ENCODE measurements at places on chromosomes 13 and 19.

- no peak for DNase-seq
Observed at GRCh38 chr19:35043906-35044305, 2.4 kb downstream of the HPN start.

GRCh38 chr19:42132030-42132628, at the start of gene POU2F2:
Gene POU2F2 (minus strand): TSS chr19:42132446. CDS start chr19:42132411, 35 bp downstream.
- DNase-seq = peak; percentile 88

- no peak for DNase-seq
Observed at GRCh38 chr19:13058951-13059660, 43.6 kb downstream of the LYL1 start.

- DNase-seq = no peak
Observed at GRCh38 chr19:36047835-36048234, 6.2 kb downstream of the THAP8 start.

DNA sequence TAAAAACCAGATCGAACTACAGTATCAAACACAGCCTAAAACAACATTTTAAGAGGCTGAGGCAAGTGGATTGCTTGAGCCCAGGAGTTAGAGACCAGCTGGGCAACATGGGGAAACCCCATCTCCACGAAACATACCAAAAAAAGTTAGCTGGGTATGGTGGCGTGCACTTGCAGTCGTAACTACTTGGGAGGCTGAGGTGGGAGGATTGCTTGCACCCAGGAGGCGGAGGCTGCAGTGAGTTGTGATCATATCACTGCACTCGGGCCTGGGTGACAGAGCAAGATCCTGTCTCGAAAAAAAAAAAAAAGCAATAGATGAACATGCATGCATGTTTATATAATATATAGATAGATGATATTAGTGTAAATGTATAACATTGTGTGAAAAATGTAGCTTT, 5.2 kb upstream of the MRPS31 start:
- DNase-seq = no peak

- no peak for DNase-seq
Observed at GRCh38 chr13:30581582-30581981, 36.1 kb upstream of the USPL1 start.

DNA sequence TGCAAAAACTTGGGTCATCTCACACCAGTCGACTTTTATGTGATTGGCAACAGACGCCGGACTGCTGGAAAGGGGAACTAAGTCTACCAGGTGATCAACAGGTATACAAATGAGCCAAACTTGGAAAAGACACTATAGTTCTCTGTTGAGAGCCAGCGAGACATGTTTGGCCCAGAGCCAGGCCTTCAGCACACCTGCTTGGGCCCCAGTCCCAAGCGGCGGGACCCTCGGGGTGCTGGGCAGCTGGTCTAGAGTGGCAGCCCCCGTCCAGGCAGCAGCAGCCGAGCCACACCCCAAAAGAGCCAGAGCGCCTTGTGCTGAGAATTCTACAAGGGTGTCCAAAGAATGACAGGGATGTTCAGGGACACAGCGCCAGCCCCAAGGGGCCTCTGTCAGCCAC, 28.0 kb downstream of the NAXD start:
- no peak for DNase-seq

GRCh38 chr13:69243366-69243765, 864.3 kb upstream of the ATXN8OS start:
- no peak for DNase-seq

GRCh38 chr19:39223703-39224279, 19.7 kb upstream of the SYCN start:
- DNase-seq = no peak

DNA sequence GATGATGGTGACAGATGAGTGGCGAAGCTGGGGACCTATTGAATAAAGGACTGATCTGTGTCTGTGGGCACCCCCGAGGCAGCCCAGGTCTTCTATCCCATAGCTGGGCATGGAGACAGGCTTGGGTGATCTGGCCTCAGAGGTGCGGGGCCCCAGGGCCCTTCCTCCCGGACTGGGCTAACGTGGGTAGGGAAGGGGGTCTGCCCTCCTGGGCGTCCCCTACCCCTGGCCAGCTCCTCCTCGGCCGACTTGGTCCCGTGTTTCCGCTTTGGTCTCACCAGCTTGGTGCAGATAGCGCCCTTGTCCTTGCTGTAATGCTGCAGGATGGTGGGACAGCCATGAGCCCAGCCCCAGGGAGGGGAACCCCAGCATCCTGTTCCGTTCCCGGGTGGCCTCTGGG, 3.3 kb downstream of the MATK start:
- DNase-seq = no peak

DNA sequence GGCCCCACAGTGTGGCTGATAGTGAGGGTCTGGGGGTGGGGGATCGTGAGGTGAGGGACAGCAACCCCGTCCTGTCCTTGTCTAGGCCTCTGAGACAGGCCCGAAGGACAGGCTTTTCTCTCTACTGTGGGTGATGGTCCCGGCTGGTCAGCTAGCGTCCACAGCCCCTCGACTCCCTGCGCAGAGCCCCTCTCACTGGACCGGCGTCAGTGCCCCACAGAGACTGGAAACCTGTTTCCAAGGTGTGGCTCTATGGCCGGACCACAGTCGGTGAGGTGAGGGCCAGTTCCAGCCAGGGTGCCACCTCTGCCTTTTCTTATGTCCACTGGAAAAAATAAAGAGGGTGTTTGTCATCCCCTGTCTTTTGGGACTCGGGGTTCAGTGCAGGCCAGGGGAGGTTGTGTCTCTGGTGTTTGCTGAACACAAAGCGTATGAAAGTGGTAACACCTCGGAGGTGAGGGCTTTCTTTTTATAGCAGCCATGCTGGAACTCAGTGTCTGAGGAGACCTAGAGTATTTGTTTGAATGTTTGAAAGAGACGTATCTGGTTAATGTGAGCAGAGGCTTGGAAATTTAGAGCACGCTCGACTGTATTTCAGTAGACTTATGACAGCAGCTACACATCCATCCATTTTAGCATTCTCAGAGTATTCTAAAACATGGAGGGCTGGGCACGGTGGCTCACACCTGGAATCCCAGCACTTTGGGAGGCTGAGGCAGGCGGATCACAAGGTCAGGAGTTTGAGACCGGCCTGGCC, 22.8 kb downstream of the ATP11A start:
- DNase-seq = no peak

- DNase-seq = no peak
Observed at GRCh38 chr19:18832306-18833140, 764 bp downstream of the UPF1 start.

- DNase-seq = no peak
Observed at GRCh38 chr13:37475151-37475550, 123.4 kb downstream of the POSTN start.
